ENCODE measurements at places on chromosomes 1 and 21.
A peak's percentile ranks its signal among the peaks of the same experiment; 100 is the strongest.

DNA sequence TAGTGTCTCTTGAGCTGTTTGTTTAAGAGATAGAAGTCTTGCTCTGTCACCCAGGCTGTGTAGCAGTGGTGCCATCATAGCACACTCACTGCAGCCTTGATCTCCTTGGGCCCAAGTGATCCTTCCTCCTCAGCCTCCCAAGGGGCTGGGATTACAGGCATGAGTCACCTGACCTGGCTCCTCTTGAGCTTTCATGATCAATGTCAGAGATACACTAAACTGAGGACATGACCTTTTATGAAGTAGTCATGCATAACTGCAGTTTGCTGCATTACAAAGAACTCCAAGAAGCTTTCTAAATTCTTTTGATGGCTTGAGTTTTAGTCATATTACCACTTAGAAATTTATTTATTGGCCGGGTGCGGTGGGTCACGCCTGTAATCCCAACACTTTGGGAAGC, 77.7 kb downstream of the CC2D1B start:
- DNase-seq: peak; percentile 56

GRCh38 chr21:42179316-42179715, 39.6 kb upstream of the ABCG1 start:
- no peak for DNase-seq

DNA sequence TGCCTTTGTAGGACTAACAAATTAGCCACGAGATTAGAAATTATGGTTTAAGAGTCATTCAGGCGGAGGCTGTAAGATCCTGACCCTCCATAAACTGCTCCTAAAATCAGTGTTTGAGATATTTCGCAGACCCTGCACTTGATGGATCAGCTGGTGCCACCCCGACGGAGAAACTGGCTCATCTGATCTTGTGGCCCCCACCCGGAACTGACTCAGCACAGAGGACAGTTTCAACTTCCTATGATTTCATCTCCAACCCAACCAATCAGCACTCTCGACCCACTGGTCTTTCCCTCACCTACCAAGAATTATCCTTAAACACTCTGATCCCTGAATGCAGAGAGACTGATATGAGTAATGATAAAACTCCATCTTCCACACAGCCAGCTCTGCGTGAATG, 3.7 kb upstream of the JAM2 start:
- DNase-seq: no peak

DNA sequence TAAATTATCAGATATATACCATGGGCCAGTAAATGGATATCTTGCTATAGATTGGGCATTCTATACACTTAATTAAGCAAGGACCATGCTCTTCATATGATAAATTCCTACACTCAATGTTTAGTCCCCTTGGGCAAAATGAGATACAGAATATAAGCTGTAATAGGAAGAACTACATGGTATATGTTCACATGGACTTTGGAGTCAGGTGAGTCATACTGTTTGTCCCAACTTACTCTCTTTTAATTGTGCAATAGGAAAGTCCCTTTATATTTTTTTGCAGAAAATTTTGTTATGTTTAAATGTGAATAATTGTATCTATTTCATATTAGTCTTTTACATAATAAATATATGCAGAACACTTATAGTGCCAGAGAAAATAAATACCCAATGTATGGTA, 820.2 kb upstream of the ADAMTS5 start:
- DNase-seq: no peak

DNA sequence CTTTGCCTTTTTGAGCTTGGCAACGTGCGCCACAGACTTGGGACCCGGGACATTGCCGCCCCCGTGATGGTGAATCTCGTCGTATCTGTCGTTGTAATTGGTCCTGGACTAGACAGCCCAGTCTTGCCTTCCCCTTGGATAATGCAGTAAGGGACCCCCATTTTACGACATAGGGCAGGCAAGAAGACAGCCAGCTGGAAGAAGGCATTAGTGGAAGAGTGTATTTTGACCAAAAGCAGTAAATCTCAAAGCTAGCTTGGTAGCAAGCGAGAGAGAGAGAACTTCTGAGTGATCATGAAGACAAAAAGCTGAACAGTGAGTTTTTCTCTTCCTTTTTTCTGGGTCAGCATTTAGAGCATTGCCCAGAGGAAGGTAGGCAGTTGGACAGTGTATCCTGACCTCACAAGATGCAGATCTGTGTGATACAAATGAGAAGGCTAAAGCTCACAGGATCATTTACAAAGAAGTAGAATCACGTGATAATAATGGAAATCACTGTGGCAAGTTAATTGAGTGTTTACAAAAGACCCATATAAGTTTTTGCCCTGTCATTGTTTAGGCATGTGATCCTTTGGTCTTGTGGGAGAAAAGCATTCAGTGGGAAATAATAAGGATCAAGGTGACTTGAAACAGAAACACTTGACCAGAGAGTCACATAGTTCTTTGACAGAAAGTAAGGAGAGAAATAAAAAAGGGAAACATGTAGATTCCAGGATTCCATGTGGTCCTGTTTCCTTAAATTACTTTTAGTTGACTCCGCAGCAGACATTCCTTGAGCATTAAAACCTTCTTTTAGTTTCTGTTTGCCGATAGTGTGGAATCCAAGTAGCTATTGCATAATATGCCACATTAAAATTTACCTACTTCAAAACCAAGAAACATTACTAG, 66.3 kb downstream of the CNST start:
- DNase-seq: peak; percentile 85

DNA sequence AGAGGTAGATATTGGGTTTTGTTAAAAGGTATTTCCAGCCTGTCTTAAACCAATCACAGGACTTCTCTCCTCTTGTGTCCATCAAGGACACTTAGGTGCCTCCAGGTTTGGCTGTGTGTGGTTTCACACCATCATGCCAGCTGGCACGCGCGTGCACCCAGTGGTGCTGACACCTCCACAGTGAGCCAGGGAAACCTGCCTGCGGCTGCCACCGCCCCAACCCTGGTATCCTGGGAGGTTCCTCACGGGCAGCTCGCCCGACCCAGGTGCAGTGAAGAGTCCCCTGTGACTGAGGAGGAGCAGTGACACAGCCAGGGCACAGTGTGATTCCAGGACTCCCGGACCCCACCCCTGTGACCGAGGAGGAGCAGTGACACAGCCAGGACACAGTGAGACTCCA, 13.2 kb upstream of the COL6A2 start:
- no peak for DNase-seq

GRCh38 chr21:17513214-17514123, 626 bp downstream of the CXADR start:
- DNase-seq: no peak

DNA sequence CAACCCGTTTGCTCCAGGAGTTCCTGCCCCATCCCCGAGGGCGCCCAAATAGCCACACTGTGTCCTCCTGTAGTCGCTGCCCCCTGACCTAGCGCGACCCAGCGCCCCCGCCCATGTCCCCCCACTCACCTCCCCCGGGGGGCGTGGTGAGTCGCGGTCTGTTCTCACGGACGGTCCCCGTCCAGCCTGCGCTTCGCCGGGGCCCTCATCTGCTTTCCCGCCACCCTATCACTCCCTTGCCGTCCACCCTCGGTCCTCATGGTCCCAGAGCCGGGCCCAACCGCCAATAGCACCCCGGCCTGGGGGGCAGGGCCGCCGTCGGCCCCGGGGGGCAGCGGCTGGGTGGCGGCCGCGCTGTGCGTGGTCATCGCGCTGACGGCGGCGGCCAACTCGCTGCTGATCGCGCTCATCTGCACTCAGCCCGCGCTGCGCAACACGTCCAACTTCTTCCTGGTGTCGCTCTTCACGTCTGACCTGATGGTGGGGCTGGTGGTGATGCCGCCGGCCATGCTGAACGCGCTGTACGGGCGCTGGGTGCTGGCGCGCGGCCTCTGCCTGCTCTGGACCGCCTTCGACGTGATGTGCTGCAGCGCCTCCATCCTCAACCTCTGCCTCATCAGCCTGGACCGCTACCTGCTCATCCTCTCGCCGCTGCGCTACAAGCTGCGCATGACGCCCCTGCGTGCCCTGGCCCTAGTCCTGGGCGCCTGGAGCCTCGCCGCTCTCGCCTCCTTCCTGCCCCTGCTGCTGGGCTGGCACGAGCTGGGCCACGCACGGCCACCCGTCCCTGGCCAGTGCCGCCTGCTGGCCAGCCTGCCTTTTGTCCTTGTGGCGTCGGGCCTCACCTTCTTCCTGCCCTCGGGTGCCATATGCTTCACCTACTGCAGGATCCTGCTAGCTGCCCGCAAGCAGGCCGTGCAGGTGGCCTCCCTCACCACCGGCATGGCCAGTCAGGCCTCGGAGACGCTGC, 1.1 kb downstream of the HTR6 start:
- no peak for DNase-seq

DNA sequence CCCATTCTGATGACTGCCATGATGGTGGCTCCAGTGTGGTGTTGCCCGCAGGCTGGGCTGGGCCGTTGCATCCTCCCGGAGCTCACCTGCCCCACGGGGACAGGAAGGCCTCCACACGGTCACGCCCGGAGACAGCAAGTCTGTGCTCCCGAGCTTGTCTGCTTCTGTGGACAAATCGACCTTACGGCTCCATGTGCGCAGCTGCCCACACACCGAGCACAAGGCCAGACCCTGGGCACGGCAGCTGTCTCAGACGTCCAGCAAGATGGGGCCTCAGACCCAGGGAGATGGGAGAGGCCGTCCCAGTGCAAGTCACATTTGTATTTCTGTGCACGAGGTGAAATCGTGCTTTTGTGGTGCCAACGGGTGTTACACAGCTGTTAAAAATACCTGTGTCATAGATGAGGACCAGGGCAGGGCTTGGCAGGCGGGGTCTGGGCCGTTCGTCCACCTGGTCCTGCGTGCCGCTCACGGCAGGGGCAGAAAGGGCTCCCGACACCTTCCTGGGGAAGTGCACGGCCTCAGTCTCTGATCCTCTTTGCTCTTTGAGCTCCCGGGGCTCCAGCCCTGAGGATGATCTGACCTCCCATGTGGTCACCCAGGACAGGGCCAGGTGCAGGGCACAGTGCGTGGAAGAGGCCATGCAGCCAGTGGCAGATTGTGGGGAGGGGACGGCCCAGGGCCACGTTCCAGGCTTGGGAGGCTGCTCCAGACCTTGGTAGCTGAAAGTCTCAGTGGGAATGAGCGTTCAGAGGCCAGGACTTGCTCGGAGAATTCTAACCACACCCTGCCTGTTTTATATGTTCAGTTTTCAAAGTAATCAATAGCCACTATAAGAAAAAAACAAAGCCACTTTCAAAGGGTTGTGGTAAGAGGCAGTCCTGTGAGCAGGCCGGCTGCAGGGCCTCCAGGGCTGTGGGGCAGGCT, 13.5 kb downstream of the COL6A1 start:
- DNase-seq: no peak

DNA sequence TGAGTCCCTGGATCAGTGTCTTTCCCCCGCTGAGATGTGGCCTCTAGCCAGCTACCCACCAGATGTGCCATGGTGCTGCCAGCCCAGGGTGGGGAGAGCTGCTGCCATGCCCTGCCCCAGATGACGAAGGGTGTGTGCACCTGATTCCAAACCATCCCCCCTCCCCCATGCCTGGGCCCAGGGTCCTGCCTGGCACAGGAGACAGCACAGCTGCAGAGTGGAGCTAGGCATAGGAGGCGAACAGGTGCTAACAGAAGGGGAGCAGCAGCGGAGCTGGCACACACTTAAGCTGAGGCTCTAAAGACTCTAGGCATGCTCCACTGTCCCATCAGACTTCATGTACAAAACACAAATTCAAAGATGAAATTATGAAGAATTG, 9.0 kb upstream of the LDLRAP1 start:
- no peak for DNase-seq

- DNase-seq: peak; percentile 14
These were observed 431 bp downstream of the EEIG2 start for GRCh38 chr1:108560189-108560873.

- no peak for DNase-seq
These were observed 42.9 kb downstream of the BATF3 start for GRCh38 chr1:212656730-212657129.

- DNase-seq: no peak
These were observed 104.8 kb upstream of the BARHL2 start for GRCh38 chr1:90821788-90822359.

DNA sequence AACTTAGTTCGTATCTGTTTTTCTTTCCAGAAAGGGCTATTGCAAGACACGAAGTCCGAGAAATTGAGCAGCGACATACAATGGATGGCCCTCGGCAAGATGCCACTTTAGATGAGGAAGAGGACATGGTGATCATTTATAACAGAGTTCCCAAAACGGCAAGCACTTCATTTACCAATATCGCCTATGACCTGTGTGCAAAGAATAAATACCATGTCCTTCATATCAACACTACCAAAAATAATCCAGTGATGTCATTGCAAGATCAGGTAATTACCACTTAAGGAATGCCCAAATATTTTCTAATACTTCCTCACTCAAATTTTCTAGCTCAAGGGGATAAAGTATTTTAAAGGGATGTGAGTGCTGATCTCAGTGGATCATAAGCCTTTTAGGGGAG, 158.5 kb downstream of the HS2ST1 start:
- DNase-seq: no peak

DNA sequence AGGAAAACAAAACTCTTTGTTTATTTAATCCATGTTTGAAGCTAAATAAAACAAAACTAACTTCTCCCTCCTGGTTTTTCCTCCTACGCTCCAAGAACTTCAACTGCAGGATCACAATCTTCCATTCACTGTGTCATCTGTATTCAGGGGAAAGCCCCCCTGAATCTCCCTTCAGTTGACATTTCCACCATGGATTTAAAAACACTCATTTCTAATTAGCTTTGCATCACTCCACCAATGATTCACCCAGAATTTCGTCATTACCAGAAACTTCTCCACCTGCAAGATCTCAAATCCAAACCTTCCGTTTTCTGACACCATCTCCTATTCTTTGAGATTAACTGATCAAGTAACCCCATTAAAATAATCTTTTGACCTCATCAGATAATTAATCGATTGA, 10.9 kb upstream of the RGS5 start:
- no peak for DNase-seq

- no peak for DNase-seq
These were observed 2015.8 kb downstream of the NCAM2 start for GRCh38 chr21:23014021-23014420.

- no peak for DNase-seq
These were observed 4.8 kb upstream of the DNAJC28 start for GRCh38 chr21:33496345-33496744.

- DNase-seq: no peak
These were observed 29.3 kb downstream of the PRDX6 start for GRCh38 chr1:173506437-173506836.

DNA sequence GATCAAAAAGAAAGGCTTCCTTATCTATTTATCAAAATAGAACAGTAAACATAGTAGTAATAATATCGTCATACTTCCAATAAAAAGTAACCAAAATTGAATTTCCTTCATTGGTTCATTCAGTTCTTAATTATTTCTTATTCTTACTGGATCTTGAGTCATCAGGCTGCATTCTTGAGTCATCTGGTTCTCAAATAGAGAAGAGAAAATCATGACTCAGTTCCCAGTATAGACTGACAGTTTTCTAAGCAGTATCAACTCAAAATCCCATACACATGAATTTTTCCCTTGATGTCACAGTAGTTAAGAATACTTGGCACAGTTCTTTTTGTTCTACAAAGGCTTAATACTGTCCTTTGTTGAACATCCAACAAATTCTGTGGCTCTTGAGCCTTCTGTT, 626.9 kb upstream of the ADGRL4 start:
- DNase-seq: peak; percentile 82

- DNase-seq: no peak
These were observed 93.8 kb downstream of the ATP1B1 start for GRCh38 chr1:169200319-169200718.

- no peak for DNase-seq
These were observed 698 bp upstream of the OLIG1 start for GRCh38 chr21:33069243-33069642.

GRCh38 chr1:22264464-22265341, 121.8 kb upstream of the WNT4 start:
- DNase-seq: no peak

GRCh38 chr1:79845936-79846335, 839.4 kb upstream of the ADGRL4 start:
- DNase-seq: peak; percentile 39
